Stimulated activated CD4-positive, alpha-beta T cell treated with anti-CD3 and anti-CD28 coated beads, Interleukin-1b, Interleukin-23, amount 100 ng/mL, for 1 hour (primary cell): ENCODE measurements at places on chromosomes 13 and 19.

DNA sequence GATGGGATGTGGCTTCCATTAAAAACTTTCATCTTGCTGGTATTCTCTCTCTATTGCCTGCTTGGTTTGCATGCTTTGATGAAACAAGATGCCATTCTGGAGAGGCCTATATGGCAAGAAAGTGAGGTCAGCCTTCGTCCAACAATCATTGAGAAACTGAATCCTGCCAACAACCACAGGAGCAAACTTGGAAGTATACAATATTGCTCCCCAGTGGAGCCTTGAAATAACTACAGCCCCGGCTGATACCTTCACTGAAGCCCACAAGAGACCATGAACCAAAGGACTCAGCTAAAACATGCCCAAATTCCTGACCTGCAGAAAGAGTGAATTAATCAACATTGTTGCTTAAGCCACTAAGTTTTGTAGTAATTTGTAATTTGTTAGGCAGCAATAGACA is 82.5 kb upstream of the FGF14 start:
- DNase-seq: no peak

- DNase-seq: no peak
Measured at GRCh38 chr19:41030651-41031050, 39.6 kb downstream of the CYP2B6 start.

DNA sequence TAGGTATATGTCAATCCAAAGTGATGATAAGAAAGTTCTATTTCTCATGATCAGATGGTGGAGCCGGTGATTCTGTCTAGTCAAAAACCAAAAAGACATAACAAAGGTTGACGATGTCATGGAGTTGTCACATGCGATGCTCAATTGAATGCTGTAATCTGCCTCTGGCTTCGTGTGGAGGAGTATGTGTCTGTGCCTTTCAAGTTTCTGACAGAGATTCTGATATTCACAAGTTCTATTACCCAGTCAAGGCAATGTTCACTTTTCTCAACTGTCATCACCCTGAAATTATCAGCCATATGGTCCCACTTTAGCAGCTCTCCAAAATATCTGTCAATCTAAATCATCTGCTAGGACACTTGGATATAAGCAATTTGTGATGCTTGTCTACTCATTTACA is 367.6 kb upstream of the PRR20A start:
- DNase-seq: no peak

DNA sequence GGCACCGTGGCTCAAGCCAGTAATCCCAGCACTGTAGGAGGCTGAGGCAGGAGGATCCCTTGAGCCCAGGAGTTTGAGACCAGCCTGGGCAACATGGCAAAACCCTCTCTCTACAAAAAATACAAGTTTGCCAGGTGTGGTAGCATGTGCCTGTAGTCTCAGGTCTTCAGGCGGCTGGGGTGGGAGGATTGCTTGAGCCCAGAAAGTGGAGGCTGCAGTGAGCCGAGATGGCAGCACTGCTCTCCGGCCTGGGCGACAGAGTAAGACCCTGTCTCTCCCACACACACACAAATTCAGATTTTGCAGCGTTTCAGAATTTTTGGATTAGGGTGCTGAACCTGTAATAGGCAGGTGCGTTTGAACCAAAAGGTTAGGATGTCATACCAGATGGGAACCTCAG is 2.2 kb downstream of the RPS11 start:
- no peak for DNase-seq

GRCh38 chr13:53342623-53343360 is 314.2 kb downstream of the OLFM4 start:
- DNase-seq: no peak

DNA sequence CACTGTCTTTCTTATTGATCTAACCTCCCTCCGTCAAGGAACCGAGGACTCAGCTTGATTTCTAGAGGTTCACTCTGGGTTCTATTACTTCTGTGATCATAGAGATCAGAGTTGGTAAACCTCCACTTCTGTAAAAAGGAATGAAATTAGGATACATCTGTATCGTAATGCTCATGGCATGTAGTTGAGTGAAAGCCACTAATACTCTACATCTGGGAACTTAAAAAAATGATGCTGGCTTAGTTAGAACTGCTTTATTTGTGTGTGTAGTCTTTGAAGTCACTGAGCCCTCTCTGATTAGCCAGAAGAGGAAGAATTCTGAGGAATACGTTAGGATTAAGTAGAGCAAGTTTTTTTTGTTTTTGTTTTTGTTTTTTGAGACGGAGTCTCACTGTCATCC is 140.8 kb downstream of the GGACT start:
- no peak for DNase-seq
